ENCODE measurements at places on chromosomes 7 and 10. TPM values are rescaled to one million over a fixed set of nuclear protein-coding genes. Genes with fewer than 3 reads are reported as not detected.

DNA sequence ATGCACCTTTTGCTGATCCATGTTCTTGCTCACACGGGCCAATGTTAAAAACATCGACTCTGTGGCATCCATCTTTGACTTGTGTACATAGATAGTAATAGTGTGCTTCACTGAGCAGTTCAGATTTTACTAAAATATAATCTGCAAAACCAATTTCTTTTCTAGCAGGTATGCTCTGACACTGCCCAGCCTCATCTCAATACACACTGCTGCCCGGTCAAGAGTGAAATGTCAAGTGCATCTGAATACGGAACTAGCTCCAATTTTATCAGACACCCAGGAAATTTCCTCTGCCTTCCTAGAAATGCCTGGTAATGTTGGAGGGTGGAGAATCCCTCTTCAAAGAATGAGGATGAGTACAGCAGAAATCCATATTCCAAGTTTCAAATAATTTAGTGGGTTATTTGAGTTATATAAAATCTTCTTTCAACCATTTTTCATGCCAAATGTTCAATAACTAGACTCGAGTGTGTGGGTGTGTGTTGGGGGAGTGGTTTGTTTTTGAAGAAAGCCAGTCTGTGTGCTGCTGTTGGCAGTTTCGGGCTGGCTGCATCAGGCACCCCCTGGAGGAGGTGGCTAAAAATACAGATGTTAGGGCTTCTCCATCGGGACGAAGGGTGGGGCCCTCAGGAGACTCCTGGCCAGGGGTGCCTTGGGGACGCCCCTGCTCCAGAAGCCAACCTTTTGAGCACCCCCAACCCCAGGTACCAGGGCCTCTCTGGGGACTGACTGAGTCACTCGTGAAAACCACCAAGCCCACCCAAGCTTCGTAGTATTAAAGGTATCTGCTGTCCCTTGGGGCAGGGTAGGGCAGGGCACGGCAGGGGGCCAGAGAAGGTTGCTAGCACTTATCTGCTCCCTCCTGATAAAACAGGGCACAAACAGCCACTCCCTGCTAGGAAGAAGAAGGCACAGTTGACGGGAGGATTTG is 15.4 kb downstream of the CTBP2 start:
- DNase-seq = no peak
- H3K4me3 ChIP-seq = no peak overlapping the region
- H3K27ac ChIP-seq = no peak overlapping the region
- peaks cover 9% of the 10 kb centered on the region for H3K4me1 ChIP-seq
- no peaks in the 10 kb centered on the region for H3K27me3 ChIP-seq
- peaks cover 1% of the 10 kb centered on the region for H3K36me3 ChIP-seq

- no peak overlapping the region for H3K4me3 ChIP-seq
- peaks cover 6% of the 10 kb centered on the region for H3K36me3 ChIP-seq
- H3K27me3 ChIP-seq = no peaks in the 10 kb centered on the region
- H3K4me1 ChIP-seq = peaks cover 85% of the 10 kb centered on the region
- peak overlapping the region; percentile 53 for H3K27ac ChIP-seq
Measured at GRCh38 chr10:62031507-62031906, 130.0 kb downstream of the ARID5B start.

- no peak for DNase-seq
- no peaks in the 10 kb centered on the region for H3K4me1 ChIP-seq
- no peaks in the 10 kb centered on the region for H3K27me3 ChIP-seq
- no peaks in the 10 kb centered on the region for H3K36me3 ChIP-seq
Measured at GRCh38 chr7:149409895-149410294, 51.0 kb downstream of the ZNF777 start.

DNA sequence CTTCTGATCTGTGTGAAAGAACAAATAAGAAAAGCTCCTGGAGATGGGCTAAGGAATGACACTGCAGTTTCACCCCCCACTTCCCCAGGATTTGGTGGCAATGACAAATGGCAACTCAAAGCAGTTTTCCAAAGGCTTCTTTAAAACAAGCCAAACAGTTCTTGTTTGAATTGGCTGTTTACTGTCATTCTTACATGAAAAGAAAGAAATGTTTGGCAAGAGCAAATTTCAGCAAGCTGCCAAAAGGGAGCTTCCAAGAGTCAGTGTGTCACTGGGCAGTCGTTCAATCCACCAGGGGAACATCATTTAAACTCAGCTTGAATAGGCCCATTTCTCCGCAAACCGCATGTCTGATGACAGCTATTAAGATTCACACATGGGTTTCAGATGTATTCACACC is 119.0 kb upstream of the RHOBTB1 start:
- H3K27me3 ChIP-seq = no peaks in the 10 kb centered on the region
- H3K27ac ChIP-seq = no peak overlapping the region
- H3K36me3 ChIP-seq = no peaks in the 10 kb centered on the region

DNA sequence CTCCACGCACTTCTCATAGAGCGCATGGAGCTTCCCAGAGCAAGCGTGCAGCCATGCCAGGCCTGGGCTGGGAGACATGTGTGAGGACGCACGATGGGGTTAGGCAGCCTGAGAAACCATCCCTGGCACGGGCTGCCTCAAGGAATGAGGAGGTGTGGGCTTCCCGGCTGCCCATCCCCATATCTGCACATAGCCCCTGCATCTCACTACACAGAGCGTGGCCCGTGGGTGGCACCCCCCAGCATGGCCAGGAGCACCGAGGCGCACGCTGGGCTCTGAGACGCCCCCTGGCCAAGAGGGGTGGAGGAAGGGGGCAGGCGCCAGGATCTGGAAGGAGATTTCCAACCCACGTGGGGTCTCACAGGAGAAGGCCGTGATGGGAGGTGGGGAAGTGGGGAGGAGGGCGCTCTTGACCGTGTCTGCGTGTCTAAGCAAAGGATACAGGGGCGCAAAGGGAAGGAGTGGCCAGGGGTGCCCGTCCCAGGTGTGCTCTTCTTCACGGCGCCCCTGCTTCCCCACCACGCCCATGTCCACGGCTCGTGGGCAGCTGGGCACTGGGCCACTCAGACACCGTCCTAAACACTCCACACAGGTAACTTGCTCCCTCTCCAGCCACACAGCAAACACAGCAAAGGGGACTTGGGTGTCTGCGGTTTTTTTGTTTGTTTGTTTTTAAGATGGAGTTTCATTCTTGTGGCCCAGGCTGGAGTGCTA is 340.5 kb downstream of the PTPRN2 start:
- DNase-seq = no peak
- H3K36me3 ChIP-seq = no peaks in the 10 kb centered on the region
- H3K27ac ChIP-seq = no peak overlapping the region
- H3K4me1 ChIP-seq = no peaks in the 10 kb centered on the region

GRCh38 chr10:10213237-10213636 is 804.4 kb upstream of the CELF2 start:
- H3K4me1 ChIP-seq = no peaks in the 10 kb centered on the region
- no peak overlapping the region for H3K4me3 ChIP-seq
- no peaks in the 10 kb centered on the region for H3K27me3 ChIP-seq
- no peak for DNase-seq

DNA sequence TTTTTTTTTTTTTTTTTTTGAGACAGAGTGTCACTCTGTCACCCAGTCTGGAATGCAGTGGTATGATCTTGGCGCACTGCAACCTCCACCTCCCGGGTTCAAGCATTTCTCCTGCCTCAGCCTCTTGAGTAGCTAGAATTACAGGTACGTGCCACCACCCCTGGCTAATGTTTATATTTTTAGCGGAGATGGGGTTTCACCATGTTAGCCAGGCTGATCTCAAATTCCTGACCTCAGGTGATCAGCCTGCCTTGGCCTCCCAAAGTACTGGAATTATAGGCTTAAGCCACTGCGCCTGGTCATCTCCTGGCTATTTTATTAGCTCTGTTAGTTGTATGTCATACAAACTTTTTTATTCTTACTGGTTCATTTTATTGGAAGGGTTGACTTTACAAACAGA is 103.0 kb downstream of the LCOR start:
- peaks cover 3% of the 10 kb centered on the region for H3K4me1 ChIP-seq
- no peak for DNase-seq
- no peaks in the 10 kb centered on the region for H3K27me3 ChIP-seq
- H3K27ac ChIP-seq = no peak overlapping the region

GRCh38 chr10:15843695-15844094 is 16.6 kb downstream of the MINDY3 start:
- no peaks in the 10 kb centered on the region for H3K36me3 ChIP-seq
- DNase-seq = no peak
- no peak overlapping the region for H3K4me3 ChIP-seq
- H3K4me1 ChIP-seq = no peaks in the 10 kb centered on the region

DNA sequence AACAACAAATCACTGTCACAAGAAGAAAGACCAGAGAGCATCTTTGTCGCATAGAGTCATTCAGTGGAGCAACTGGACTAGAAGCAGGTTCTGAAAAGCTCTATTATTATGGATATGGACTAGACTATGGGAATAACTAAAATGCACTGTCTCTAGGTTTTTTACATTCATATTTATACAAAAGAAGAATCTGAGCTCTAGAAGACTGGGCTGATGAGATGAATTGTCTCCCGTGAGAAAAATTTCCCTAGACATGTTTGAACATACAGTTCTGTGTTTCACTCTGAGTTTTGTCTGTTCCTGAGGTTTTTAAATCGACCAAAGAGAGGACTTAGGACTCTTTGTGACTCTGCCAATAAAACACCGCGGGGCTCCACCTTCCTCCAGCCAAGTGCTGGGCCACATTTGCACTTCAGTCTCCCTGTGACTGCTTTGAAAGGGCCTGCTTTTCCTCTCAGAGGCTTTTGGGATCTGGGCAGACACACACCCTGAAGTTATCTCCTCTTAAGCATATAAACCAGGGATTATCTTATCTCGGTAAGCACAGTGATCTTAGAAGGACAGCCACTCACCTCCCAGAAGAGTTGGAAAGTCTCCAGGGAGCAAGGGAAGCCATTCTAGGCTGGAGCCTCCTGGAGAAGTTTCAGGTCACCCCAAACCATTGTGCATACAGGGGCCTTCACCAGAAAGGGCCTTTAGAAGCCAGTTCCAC is 101.0 kb upstream of the JCAD start:
- H3K27me3 ChIP-seq = no peaks in the 10 kb centered on the region
- DNase-seq = peak; percentile 87
- no peaks in the 10 kb centered on the region for H3K36me3 ChIP-seq
- H3K4me3 ChIP-seq = no peak overlapping the region

DNA sequence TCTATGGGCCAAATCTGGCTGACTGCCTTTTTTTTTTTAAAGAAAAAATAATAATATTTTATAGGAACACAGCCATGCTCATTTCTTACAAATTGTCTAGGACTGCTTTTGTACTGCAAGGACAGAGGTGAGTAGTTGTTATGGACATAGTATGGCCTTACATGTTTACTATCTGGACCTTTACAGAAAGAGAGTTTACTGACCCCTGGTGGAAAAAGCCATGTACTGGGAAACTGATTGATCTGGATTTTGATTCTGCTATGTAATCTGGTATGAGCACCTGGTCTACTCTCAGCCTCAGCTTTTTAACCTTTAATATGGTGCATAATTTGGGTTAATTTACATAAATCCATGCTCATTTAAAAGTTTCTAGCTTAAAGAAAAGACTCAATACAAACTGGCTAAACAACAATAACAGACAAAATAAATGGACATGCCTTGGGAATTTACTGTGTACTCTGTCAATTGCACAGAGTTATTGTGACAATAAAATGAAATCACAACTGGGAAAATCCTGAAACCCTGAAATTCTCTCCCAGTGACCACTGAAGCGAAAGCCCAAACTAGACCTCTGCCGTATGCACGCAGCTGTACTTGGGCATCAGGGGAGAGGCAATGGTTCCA is 260.7 kb downstream of the BMPER start:
- H3K27me3 ChIP-seq = no peaks in the 10 kb centered on the region
- H3K27ac ChIP-seq = no peak overlapping the region
- H3K36me3 ChIP-seq = no peaks in the 10 kb centered on the region
- no peak overlapping the region for H3K4me3 ChIP-seq

- no peaks in the 10 kb centered on the region for H3K27me3 ChIP-seq
- H3K4me3 ChIP-seq = no peak overlapping the region
- peaks cover 3% of the 10 kb centered on the region for H3K4me1 ChIP-seq
- peak; percentile 58 for DNase-seq
- no peaks in the 10 kb centered on the region for H3K36me3 ChIP-seq
- H3K27ac ChIP-seq = no peak overlapping the region
Measured at GRCh38 chr10:93352638-93353383, 129.3 kb downstream of the MYOF start.

DNA sequence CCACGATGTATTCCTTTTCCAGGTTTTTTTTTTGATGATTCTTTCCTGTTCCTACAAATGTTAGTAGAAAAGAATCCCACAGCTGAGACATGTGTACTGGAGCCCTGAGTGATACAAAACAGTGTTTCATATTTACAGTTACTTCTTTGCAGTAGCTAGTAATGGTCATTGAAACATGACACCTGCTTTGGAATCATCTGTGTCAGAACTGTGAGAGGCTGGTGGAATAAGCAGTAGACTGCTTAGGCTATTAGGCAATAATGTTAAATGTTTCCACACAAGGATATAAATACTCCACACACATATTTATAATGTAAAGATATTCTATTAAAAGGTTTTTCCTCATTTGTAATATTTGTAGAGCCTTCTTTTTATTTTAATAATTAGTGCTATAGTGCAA is 394.0 kb downstream of the THSD7A start:
- H3K27me3 ChIP-seq = no peaks in the 10 kb centered on the region
- H3K27ac ChIP-seq = no peak overlapping the region
- H3K36me3 ChIP-seq = no peaks in the 10 kb centered on the region
- DNase-seq = no peak
- H3K4me3 ChIP-seq = no peak overlapping the region

DNA sequence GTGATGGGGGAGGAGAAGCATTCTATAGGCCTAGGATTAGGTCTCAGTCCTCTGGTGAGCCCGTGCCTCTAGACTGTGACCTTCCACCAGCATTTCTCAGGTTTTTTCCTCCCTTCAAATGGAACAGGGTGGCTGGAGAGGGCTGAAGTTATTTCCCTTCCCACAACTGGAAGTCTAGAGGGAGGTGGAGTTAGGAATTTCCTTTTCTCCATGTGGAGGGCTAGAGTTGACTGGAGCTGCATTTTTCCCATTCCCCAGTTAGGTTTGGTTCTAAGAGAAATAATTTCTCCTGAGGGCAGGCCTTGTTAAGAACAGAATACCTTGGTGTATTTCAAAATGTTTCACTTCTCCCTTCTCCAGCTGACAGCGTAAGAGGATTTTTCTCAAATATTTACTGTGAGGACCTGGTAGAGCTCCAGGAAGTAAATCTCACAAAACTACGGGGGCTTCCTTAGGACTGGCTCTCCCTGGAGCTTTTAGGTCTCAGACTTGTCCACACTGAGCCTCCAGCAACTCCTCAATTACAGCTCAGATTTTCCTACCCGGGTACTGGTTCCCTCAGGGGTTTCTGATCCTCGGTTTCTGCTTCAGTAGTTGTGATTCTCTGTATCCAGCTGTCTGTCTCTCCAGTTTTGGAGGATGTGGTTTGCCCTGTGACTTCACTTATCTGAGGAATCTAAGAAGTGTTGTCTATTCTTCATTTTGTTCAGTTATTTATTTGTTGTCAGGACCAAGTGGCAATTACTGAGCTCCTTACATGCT is 6.0 kb upstream of the REEP3 start:
- no peaks in the 10 kb centered on the region for H3K27me3 ChIP-seq
- H3K36me3 ChIP-seq = no peaks in the 10 kb centered on the region
- H3K4me1 ChIP-seq = peaks cover 27% of the 10 kb centered on the region
- H3K27ac ChIP-seq = peak overlapping the region; percentile 78

GRCh38 chr10:118986815-118987790 is 42.4 kb upstream of the NANOS1 start:
- 0 out of 2 replicates have a peak, but pooled peaks cover 2% of the 10 kb centered on the region for H3K4me1 ChIP-seq
- no peaks in the 10 kb centered on the region for H3K36me3 ChIP-seq
- H3K27ac ChIP-seq = no peak overlapping the region
- H3K4me3 ChIP-seq = no peak overlapping the region

The PIK3AP1 gene
- total RNA-seq = 2.4 TPM

The DNAJC12 gene
- total RNA-seq = 1.4 TPM

The SP8 gene
- 13.2 TPM for total RNA-seq

The FAM24A gene
- total RNA-seq = not detected

The SGMS1 gene
- total RNA-seq = 30.5 TPM

The RHEB gene
- total RNA-seq = 159 TPM

The FAM131B gene
- total RNA-seq = 22.3 TPM

The HBP1 gene
- total RNA-seq = 24.2 TPM

The EVX1 gene
- total RNA-seq = not detected

The PDE6C gene
- not detected for total RNA-seq
